DMS153 (cell line): ENCODE measurements at places on chromosomes 7 and 10.

DNA sequence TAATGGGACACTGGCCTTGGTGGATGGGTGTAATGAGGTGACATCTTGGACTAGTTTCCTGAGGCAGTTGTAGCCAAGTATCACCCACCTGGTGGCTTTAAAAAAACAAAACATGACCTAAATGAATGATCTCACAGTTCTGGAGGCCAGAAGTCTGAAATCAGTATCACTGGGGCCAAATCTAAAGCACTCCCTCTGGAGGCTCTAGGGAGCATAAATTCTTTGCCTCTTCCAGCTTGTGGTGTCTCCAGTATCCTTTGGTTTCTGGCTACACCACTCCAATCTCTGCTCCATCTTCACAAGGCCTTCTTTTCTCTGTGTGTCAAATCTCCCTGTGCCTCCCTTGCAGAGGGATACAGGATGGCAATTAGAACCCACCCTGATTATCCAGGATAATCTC lies 342.9 kb downstream of the CALN1 start:
- no peak for DNase-seq

DNA sequence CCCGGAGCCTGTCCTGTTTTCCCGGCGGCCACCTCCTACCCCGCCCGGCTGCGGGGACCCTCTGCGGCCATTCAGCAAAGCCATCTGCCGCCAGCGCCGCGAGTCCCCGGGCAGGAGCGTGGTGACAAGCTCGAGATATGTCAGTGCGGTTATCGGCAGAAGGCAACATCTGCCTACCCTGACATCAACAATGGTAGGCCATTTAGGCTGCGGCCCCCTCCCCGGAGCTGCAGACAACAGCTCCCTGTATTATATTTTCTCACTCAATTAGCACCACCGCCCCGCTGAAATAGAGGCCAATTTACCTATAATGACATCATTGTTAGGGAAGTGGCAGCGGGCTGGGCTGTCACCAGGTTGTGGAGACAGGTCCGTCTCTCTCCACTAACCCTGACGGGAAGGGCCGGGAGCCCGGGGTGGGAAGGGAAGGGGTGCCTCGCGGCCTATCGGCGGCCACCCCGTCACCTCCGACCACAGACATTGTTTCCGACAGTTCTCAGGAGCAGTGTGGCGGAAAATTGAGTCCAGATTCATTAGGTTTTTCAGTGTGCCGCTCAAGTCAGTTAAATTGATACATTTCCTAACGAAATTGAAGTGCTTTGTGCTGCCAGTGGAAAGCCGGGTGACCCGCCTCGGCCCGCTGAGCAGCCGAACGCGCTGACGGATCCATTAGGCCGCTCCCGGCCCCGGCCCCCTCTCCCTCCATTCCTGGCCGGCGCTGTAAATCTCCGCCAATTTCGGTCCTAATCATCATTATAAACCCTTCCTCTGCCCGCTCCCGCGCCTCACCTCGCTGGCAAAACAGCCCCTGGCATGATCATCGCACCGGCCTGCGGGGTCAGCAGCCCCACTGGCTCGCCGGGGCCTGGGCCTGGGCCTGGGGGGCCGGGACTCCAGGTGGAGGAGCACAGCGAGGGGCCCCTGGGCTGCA lies 43.0 kb downstream of the UNCX start:
- DNase-seq: no peak

- no peak for DNase-seq
Measured at GRCh38 chr10:126902157-126902556, 3.1 kb upstream of the DOCK1 start.

- no peak for DNase-seq
Measured at GRCh38 chr7:144691240-144691639, 144.6 kb downstream of the TPK1 start.

DNA sequence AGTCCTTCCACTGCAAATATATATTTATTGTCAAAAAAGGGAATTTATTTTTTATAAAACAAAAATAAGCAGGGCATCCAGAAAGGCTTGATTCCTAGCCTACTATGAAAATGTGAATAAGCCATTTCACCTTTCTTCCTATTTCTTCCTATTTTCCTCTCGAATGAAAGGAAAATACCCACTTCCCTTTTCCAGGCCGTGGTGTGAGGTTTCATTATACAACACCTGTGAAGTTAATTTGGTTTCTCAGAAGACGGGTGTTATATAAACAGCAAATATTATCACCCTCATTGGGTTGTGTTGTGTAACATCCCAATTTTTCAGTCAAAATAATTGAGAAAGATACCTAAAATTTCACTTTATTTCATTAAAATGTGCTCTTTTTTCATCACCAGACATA lies 214.3 kb downstream of the DGKB start:
- no peak for DNase-seq

GRCh38 chr10:27241010-27241651 lies 534 bp upstream of the ACBD5 start:
- DNase-seq: no peak

DNA sequence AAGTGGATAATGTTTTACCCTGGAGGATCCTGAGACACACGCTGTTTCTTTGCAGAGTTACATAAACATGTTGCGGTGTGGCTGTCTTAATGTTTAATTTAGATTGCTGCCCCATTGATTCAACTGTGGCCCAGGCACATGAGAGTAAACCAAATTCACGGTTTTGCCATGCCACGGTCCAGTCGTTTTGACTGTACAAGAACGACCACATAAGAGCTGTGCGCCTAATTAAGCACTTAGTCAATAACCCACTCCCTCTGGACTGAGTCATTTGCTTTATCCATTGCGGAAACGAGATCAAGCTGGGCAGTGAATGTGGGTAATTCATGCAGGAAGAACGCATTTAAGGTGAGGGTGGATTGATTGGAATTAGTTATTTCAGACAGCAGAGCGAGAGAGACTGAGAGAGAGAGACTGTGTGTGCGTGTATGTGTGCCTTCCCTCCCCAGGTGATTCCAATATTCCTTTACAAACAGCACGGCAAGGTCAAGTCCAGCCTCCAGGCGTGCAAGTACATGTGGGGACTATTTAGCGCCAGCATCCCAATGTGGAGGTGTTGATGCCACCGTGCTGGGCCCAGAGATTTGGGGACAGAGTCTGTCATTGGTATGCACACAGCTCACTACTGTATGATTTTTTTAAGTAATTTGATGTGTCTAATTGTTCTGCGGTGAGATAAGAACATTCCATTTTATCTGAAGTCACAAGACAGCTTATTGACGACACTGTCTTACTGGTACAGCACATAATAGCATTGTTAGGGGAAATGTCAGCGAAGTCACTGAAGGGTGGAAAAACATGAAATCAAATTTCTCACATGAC lies 8.4 kb upstream of the TEX36 start:
- peak; percentile 68 for DNase-seq

DNA sequence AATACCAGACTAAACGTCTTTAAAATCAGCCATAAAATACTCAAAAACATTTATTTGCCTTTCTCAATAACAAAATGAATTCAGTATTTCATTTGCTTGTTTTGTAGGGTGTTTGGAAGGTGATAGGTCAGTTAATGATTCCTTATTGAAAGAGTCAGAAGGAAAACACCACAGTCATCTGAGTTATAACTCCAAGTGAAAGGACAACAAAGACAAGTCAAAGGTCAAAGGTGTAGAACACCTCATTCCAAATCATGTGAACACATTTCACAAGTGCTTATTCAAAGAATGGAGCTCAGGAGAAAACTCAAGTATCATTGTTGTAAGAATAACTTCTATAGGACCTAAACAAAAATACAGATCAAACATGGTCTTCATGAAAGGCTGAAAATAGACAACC lies 318.6 kb upstream of the PHF14 start:
- DNase-seq: no peak

DNA sequence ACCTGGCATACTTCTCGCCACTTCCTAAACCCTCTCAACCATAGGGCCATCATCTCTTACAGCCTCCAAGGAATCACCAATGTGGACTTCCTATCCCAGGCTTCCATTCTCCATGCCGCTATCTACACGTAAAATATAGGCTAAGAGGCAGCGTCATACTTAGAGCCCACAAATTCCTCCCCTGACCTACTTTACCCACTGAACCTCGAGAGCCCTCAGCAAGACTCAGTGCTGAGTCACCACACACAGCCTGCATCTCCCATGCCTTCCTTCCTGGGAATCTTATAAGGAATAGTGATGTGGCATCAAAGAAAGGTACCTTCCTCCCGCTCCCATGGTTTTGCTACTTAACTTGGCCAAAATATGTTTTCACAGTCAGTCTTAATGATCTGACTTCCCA lies 435.6 kb upstream of the NFE2L3 start:
- DNase-seq: no peak

- DNase-seq: peak; percentile 91
Measured at GRCh38 chr7:4931943-4932342, 27.0 kb downstream of the MMD2 start.

- no peak for DNase-seq
Measured at GRCh38 chr7:78225534-78225933, 427.0 kb downstream of the PHTF2 start.

DNA sequence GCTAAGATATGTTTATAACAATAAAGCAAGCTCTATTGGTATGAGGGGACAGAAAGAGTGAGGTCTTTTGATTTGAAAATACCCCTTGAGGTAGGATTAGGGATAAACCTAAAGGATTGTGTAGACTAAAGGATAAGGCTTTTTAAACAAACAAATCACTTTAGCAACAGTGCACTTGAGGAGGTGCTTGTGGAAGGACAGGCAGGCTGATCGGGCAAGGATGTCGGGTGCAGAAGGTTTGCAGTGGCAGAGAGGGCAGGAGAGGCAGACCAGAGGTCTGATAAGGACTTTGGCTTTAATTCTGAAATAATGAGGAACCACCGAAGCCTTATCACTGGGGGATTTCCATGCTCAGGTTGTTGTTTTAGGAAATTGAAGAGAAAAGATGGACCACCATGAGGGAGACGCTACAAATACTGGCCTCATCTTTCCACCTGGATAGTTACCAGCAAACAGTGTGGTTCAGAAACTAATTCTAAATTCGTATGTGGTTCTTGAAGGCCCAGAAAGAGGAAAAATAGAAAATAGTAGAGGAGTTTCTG lies 119.5 kb upstream of the KLF6 start:
- DNase-seq: no peak

DNA sequence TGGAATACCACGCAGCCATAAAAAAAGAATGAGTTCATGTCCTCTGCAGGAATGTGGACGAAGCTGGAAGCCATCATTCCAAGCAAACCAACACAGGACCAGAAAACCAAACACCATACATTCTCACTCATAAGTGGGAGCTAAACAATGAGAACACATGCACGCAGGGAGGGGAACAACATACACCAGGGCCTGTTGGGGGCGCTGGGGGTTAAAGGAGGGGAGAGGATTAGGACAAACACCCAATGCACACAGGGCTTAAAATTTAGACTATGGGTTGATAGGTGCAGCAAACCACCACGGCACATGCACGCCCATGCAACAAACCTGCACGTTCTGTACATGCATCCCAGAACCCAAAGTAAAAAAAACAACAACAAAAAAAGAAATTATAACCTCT lies 23.3 kb downstream of the RNF133 start:
- DNase-seq: no peak

GRCh38 chr10:79403441-79404230 lies 41.8 kb downstream of the ZCCHC24 start:
- no peak for DNase-seq

DNA sequence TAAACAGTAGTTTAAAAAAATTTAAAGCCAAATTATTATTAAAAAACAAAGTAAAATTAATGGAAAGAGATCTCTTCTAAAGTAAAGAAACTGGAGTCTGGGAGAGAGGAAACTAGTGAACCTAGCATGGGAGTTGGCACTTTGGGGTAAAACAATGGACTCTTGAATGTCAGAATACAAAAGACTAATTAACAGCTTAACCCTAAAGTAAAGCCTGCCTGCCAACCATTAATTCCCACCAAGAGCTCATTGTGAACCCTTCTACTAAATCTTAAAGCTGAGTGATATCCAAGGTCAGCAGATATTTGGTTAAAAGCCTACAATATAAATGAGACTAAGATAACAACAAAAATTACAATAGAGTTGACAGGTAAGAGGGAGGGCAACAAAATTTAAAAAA lies 36.5 kb downstream of the KMT2C start:
- no peak for DNase-seq

GRCh38 chr7:112056409-112056808 lies 149.8 kb downstream of the DOCK4 start:
- peak; percentile 39 for DNase-seq

- DNase-seq: no peak
Measured at GRCh38 chr10:20760460-20760859, 136.7 kb downstream of the NEBL start.

- no peak for DNase-seq
Measured at GRCh38 chr7:96310110-96310509, 11.8 kb downstream of the SLC25A13 start.

DNA sequence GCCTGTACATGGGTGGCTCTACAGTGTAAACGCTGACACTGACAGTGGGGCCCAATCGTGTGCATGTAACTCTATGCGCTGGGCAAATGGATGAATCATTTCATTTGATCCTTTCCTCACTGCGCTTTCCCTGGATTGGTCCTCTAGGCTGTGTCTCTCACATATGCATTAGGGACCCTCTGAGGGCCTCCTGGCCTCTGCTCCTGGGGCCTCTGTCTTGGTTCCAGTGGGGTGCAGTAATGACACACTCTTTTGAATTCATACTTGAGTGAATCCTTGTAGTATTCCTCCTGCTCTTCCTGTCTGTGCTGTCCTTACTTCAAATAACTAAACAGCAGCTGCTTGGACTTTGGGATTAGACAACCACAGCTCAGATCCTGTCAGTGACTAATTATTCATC lies 176.5 kb upstream of the ADO start:
- no peak for DNase-seq

GRCh38 chr10:44931621-44932516 lies 20.7 kb downstream of the TMEM72 start:
- no peak for DNase-seq

DNA sequence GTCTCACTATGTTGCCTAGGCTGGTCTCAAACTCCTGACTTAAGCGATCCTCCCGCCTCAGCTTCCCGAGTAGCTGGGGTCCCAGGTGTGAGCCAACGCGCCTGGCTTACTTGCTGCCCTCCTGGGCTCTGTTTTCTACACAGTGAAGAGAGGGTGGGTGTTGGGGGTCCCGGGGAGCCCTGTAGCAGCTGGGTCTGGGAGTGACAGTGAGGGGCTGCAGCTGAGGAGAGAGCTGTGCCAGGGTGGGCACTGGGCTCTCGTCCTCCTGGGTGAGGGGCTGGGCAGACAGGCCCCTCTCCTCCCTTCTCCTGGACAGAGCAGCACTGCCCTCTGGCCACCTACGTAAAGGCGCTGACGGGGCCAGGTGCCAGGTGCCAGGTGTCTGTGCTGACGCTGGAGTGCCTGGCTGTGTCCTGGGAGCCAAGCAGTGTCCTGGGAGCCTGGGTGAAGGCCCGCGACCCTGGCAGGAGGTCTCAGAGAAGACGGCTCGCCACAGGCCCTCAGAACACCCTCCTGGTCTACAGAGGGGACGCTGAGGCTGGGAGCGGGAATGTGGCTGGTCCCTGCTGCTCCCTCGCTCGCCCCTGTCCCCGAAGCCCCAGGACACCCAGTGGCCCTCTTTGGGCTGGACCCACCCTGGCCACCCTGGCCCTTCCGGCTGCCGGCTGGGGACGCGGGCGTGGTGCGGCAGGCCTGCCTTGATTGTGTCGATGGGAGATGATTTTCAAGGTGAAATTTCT lies 35.6 kb downstream of the UNCX start:
- DNase-seq: no peak
